NCI-H1092 (cell line): ENCODE measurements at places on chromosomes 1 and 21.

DNA sequence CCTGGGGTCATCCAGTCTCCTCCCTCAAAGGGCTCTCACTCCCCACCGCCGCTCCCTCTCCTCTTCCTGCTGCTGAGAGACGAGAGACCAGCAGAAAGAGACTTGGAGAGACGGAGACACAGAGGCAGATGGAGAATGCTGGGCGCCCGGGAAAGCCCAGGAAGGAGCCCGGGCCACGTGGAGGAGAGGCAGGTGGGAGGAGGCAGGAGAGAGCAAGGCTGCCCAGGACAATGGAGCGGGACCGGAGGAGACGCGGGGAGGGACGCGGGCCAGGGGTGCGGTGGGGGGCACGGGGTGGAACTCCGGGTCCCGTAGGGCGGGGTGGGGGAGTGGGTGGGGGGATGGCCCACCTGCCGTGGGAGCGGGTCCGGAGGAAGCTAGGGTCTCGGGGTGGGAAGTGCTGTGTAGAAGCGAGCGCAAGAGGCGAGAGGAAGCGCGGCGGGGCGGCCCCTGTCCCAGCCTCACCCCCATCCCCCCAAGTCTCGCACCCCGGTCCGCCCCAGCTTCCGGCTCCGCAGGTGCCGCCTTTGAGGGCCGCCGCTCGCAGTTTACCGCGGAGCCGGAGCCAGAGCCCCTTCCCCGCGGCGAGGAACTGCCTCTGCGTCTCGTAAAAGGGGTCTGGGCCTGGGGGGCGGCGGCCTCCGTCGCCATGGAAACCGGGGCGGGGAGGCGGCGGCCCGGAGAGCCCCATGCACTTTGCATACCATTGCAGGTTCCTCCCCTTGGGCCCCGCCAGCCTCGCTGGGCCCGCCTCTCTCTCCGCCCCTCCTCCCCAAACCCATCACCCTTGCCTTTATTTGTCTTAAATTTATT lies 11.7 kb upstream of the EPHA2 start:
- DNase-seq, result no peak

GRCh38 chr1:117672756-117673155 lies 66.9 kb downstream of the TENT5C start:
- no peak for DNase-seq

- DNase-seq, result no peak
These were observed 16.8 kb downstream of the APP start for GRCh38 chr21:26153758-26154157.

GRCh38 chr1:232923739-232924386 lies 26.5 kb upstream of the NTPCR start:
- DNase-seq, result no peak

- DNase-seq, result no peak
These were observed 31.7 kb downstream of the ECE1 start for GRCh38 chr1:21258331-21259134.

DNA sequence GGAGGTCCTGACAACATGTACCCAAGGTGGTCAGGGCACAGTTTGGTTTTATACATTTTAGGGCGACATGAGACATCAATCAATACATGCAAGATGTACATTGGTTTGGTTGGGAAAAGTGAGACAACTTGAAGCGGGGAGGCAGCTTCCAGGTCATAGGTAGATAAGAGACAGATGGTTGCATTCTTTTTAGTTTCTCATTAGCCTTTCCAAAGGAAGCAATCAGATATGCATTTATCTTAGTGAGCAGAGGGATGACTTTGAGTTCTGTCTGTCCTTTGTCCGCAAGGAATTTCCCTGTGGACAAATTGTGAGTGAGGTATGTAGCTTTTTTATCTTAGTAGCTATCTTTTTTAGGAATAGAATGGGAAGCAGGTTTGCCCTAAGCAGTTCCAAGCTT lies 10.5 kb upstream of the RBM15 start:
- DNase-seq, result no peak

DNA sequence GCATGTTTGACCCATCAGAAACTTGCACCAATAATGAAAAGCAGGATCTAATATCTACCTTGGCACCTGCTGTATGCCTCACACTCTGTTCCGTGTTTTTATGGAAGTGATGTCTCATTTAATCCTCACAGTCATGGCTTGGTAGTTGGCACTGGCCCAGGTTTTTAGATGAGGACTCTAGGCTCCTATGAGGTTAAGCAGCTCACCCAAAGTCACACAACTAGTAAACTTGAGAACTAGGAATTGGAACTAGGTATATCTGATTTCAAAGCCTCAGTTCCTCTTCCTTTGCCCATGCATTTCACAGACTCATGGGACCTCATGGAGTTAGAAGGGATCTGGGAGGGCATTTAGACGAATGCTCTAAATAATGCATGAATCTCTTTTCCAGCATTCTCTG lies 21.3 kb upstream of the TARBP1 start:
- DNase-seq, result peak; percentile 15

DNA sequence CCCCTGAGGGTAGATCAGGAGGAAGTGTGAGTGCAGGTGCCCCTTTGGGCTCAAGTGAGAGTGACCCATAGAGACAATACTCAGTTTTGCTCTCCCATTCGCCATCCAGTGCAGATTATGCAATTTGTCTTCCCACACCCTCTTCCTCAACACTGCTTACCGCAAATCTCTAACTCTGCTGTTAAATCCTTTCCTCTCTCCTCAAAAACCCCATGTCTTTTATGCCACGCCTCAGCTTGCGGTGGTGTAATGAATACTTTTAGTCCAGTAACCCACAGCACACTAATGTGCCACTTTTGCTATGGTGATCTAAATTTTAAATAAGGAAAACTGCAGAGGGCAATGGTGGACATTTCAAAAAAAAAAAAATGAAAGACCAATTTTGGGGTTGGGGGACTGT lies 57.7 kb downstream of the PRRX1 start:
- no peak for DNase-seq

- DNase-seq, result no peak
These were observed 10.5 kb downstream of the C1orf116 start for GRCh38 chr1:207021876-207022596.

GRCh38 chr1:64750875-64751274 lies 6.0 kb downstream of the RAVER2 start:
- DNase-seq, result no peak
